ENCODE measurements at places on chromosomes 6 and 20. TPM values are rescaled to one million over a fixed set of nuclear protein-coding genes. Genes with fewer than 3 reads are reported as not detected.

The ZC2HC1B gene
- not detected for total RNA-seq

The CDSN gene
- total RNA-seq = not detected

DNA sequence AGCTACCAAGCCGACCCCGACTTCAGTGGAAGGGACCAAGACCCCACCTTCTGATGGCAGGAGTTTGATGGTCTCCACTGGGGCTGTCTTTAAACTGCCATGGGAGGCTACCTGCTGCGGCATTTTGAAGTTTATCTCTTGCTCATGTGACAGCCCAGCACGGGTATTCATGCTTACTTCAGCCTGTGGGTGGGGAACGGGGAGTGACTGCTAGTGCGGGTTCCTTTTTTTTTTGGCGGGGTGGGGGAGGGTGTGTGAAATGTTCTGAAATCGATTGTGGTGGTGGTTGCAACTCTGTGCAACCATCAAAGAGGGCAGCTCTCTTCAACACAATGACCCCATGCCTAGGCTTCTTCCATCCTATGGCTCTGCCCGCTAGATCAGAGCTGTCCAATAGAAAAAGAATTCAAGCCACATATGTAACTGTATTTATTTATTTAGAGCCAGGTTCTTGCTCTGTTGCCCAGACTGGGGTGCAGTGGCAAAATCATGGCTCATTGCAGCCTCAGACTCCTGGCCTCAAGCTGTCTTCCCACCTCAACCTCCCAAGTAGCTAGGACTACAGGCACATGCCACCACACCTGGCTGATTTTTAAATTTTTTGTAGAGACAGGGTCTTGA lies 53.7 kb downstream of the PPP1R16B start:
- DNase-seq = peak; percentile 51
- no peak overlapping the region for H3K4me3 ChIP-seq

The CFAP61 gene
- not detected for total RNA-seq

- no peaks in the 10 kb centered on the region for H3K36me3 ChIP-seq
- H3K27me3 ChIP-seq = peaks cover 11% of the 10 kb centered on the region
- no peak overlapping the region for H3K27ac ChIP-seq
- no peak overlapping the region for H3K4me3 ChIP-seq
- peaks cover 2% of the 10 kb centered on the region for H3K4me1 ChIP-seq
- DNase-seq = no peak
Observed at GRCh38 chr20:51303731-51304670, 238.5 kb downstream of the NFATC2 start.

DNA sequence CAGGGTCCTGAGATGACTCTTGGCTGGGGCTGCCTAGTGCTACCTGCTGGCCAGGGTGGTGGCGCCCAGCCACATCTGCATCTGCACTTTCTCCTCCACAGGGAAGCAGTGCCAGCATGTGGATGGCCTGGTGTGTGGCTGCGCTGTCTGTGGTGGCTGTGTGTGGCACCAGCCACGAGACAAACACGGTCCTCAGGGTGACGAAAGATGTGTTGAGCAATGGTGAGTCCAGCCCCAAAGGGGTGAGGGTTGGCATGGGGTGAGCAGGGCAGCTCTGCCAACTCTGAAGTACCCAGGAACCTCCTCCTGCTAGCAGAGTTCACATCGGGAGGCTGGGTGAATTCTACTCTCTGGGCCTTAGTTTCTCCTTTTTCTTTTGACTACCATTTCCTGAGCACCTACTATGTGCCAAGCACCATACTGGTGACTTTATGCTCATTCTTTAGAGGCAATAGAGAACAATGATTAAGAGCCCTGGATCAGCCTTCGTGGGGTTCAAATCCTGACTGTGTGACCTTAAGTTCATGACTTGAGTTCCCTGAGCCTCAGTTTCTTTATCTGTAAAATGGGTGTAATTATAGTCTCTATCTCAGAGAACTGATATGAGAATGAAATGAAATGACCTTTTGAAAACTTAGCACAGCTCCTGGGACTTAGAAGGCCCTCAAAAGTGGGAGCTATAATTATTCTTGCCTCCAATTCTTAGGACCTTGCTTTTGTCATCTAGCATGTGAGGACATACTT lies 2.1 kb downstream of the BPIFB4 start:
- no peak overlapping the region for H3K4me3 ChIP-seq
- no peak overlapping the region for H3K27ac ChIP-seq
- H3K4me1 ChIP-seq = no peaks in the 10 kb centered on the region
- no peak for DNase-seq

- H3K4me3 ChIP-seq = no peak overlapping the region
- no peaks in the 10 kb centered on the region for H3K27me3 ChIP-seq
- DNase-seq = no peak
- no peak overlapping the region for H3K27ac ChIP-seq
- no peaks in the 10 kb centered on the region for H3K36me3 ChIP-seq
- no peaks in the 10 kb centered on the region for H3K4me1 ChIP-seq
Observed at GRCh38 chr6:87763901-87764300, 61.9 kb upstream of the AKIRIN2 start.

The PEX3 gene
- total RNA-seq = 20.5 TPM

DNA sequence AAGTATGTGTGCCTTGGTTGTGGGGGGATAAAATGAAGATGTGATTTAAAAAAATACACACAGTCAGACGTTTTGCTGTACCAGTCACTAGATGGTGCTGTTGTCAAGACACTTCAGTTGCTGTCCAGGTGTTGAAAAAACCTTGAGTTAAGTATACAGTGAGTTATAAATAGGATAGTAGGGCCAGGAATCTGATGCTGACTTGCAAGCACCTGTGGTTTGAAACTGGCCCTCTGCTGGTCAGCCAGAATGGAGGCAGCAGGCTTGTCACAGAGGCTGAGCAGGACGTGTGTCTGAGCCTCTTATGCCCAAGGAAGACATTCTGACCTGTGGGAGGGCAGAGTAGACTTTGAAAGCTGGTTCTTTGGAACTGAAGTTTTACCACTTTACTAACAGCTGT lies 27.8 kb downstream of the RNF8 start:
- peak; percentile 54 for DNase-seq
- no peaks in the 10 kb centered on the region for H3K27me3 ChIP-seq
- no peak overlapping the region for H3K27ac ChIP-seq
- peaks cover 34% of the 10 kb centered on the region for H3K36me3 ChIP-seq
- no peak overlapping the region for H3K4me3 ChIP-seq
- no peaks in the 10 kb centered on the region for H3K4me1 ChIP-seq

- DNase-seq = no peak
- no peaks in the 10 kb centered on the region for H3K4me1 ChIP-seq
- H3K27ac ChIP-seq = no peak overlapping the region
- H3K4me3 ChIP-seq = no peak overlapping the region
Observed at GRCh38 chr6:139990026-139990686, 615.7 kb upstream of the CITED2 start.

The KCNK17 gene
- not detected for total RNA-seq

The FOXF2 gene
- not detected for total RNA-seq

The TNNC2 gene
- total RNA-seq = not detected

The FAM217A gene
- not detected for total RNA-seq

DNA sequence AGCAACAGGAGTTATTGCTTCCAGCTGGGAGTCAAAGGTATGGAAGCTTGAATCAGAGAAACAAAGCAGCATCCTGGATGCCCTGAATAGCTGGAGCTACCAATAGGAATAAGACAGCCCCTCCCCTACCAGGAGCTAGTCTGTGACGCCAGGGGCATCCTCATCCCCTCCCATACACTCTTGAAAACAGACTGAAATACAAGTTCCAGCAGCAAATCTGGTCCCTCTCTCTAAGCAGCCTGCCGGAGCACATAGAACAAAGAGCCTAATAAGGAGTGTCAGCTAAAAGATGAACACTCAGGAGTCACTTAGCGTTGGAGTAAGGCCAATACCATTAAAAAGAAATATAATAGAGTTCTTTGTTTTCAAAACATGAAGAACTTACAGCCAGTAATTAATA lies 25.6 kb downstream of the FILIP1 start:
- H3K27me3 ChIP-seq = peaks cover 8% of the 10 kb centered on the region
- H3K4me3 ChIP-seq = no peak overlapping the region
- no peak for DNase-seq

The ADNP gene
- total RNA-seq = 90.4 TPM

- no peak overlapping the region for H3K27ac ChIP-seq
- no peak for DNase-seq
- H3K4me1 ChIP-seq = no peaks in the 10 kb centered on the region
- H3K36me3 ChIP-seq = no peaks in the 10 kb centered on the region
- H3K27me3 ChIP-seq = peaks cover 2% of the 10 kb centered on the region
Observed at GRCh38 chr6:140462453-140463311, 1088.2 kb upstream of the CITED2 start.

The E2F1 gene
- 64.9 TPM for total RNA-seq

GRCh38 chr6:53794137-53794719 lies 577 bp upstream of the LRRC1 start:
- peak overlapping the region; percentile 97 for H3K4me3 ChIP-seq
- peak overlapping the region; percentile 96 for H3K27ac ChIP-seq
- DNase-seq = peak; percentile 63
- H3K36me3 ChIP-seq = peaks cover 3% of the 10 kb centered on the region
- peaks cover 39% of the 10 kb centered on the region for H3K27me3 ChIP-seq

DNA sequence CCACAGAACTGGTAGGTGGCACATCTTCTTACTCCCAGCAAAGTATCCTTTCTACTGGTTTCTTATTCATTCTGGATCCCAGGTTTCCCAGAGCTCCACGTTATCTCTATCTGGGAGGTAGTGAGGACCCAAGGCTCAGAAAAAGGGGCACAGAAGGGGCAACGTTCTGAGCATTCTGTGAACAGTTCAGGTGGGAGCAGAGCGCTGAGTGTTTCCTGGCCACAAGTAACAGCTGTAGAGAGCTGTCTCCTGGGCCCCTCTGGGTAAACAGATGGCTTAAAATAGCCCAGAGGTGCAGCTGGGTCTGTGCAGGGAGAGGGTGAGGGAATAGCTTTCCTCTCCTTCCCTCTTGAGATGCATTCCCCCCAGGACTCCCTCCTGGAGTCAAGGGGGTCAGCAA lies 2.1 kb downstream of the APOBEC2 start:
- H3K27ac ChIP-seq = no peak overlapping the region
- no peak for DNase-seq
- H3K4me1 ChIP-seq = peaks cover 23% of the 10 kb centered on the region
- no peaks in the 10 kb centered on the region for H3K27me3 ChIP-seq
- peaks cover 5% of the 10 kb centered on the region for H3K36me3 ChIP-seq
